ENCODE measurements at places on chromosomes 6 and 20. TPM values are rescaled to one million over a fixed set of nuclear protein-coding genes. Genes with fewer than 3 reads are reported as not detected.

DNA sequence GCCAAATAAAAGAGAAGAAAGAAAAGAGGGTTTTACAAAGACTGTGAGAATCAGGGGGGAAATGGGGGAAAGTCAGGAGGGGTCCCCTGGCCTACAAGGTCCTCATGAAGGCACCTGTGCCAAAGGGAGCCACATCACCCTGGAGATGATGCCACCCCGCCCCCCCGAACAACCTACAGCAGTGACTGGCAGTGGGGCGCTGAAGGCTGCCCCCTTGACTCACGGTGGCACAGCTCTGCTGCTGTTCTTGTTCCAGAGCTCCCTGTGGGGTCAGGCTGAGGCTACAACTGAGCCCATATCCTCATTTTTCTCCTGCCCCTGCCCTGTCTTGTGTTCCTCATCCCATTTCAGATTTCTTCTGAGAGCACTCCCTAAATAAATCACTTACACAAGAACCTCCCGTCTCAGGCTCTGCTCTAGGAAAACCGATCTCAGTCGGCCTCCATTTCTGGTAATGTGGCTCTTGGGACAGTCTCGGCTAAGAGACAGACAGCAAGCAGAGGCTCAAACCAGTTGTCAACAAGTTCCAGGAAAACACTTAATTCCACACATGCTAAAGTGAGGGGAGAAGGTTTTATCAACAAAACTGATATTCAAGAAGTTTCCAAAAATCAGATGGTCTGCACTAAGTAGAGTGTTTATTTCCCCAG is 105.7 kb downstream of the SNAP25 start:
- no peak overlapping the region for H3K4me3 ChIP-seq
- no peaks in the 10 kb centered on the region for H3K27me3 ChIP-seq
- DNase-seq, result no peak
- no peaks in the 10 kb centered on the region for H3K36me3 ChIP-seq
- H3K4me1 ChIP-seq, result no peaks in the 10 kb centered on the region

The RAB44 gene
- total RNA-seq, result 0.03 TPM

DNA sequence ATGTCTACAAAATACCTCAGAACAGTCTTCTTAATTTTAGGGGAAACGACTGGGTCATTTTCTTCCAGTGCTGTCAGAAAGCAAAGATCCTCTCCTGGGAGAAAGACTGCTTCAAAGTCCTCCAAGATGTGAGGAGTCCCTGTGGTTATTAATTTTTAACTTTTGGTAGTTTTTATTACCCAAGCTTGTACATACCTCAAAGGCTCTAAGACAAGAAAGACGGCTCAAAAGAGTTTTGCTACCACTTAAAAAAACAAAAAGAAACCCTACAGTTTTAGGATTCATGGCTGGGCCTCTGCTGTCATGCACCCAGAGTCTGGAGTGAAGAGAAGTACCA is 56.1 kb upstream of the APCDD1L start:
- H3K4me3 ChIP-seq, result no peak overlapping the region
- no peaks in the 10 kb centered on the region for H3K27me3 ChIP-seq
- DNase-seq, result no peak
- H3K36me3 ChIP-seq, result no peaks in the 10 kb centered on the region
- H3K27ac ChIP-seq, result no peak overlapping the region
- no peaks in the 10 kb centered on the region for H3K4me1 ChIP-seq

The GPR63 gene
- total RNA-seq, result 18.2 TPM

- no peak for DNase-seq
- H3K27ac ChIP-seq, result no peak overlapping the region
- no peaks in the 10 kb centered on the region for H3K36me3 ChIP-seq
- H3K4me1 ChIP-seq, result no peaks in the 10 kb centered on the region
Observed at GRCh38 chr6:89961481-89961880, 67.2 kb downstream of the GJA10 start.

The PHACTR3 gene
- total RNA-seq, result 0.22 TPM

The RNF39 gene
- not detected for total RNA-seq

The MAS1L gene
- total RNA-seq, result not detected

GRCh38 chr6:119661628-119662027 is 312.1 kb upstream of the MAN1A1 start:
- no peak overlapping the region for H3K27ac ChIP-seq
- DNase-seq, result no peak
- no peaks in the 10 kb centered on the region for H3K36me3 ChIP-seq
- H3K27me3 ChIP-seq, result no peaks in the 10 kb centered on the region

The UBR2 gene
- total RNA-seq, result 24.4 TPM

DNA sequence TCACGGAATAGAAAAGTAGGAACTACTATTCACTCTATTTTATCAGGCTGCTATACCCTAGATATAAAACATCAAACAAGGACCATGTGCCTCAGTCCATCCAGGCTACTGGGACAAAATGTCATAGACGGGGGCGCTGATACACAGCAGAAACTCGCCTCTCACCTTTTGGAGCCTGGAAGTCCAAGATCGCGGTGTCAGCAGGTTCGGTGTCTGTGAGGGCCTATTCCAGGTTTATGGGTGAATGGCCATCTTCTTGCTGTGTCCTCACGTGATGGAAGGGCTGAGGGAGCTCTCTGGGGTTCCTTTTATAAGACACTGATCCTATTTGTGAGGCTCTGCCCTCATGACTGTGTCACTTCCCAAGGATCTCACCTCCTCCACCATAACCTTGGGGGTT is 89.5 kb downstream of the DLL1 start:
- no peaks in the 10 kb centered on the region for H3K36me3 ChIP-seq
- no peak for DNase-seq

DNA sequence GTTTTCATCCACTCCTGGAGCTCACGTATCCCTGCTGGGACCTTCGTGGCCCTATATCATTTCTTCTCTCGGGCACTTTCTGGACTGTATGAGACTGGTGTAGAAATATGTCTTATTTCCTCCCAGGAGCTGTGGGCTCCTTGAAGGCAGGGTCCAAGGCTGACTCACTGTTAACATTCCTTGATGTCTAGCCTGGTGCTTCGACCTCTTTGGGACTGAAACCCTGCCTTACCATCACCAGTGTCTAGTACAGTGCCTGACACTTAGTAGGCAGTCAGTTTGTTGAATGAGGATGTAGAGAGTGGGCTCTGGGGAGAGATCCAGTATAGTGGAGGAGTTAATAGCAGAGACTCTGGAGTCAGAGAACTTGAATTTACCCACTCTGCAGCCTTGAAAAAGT is 23.6 kb downstream of the POFUT1 start:
- no peak for DNase-seq
- H3K27me3 ChIP-seq, result no peaks in the 10 kb centered on the region
- H3K4me1 ChIP-seq, result no peaks in the 10 kb centered on the region

DNA sequence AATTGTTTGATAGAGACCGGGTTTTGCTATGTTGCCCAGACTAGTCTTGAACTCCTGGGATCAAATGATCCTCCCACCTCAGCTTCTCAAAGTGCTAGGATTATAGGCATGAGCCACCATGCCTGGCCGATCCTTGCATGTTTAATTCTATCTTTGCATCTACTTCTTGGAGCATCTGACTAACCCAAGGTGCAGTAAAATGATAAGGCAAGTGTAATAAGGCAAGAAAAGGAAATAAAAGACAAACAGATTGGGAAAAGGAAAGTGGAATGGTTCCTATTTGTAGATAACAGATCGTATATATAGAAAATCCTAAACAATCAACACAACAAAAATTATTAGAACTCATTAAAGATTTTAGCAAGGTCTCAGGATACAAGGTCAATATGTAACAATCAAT is 36.8 kb upstream of the SNX9 start:
- no peaks in the 10 kb centered on the region for H3K27me3 ChIP-seq
- DNase-seq, result no peak
- no peak overlapping the region for H3K27ac ChIP-seq
- H3K4me3 ChIP-seq, result no peak overlapping the region

- H3K4me1 ChIP-seq, result no peaks in the 10 kb centered on the region
- H3K27me3 ChIP-seq, result no peaks in the 10 kb centered on the region
- no peak overlapping the region for H3K27ac ChIP-seq
- H3K4me3 ChIP-seq, result no peak overlapping the region
- H3K36me3 ChIP-seq, result no peaks in the 10 kb centered on the region
Observed at GRCh38 chr6:36691612-36692011, 6.0 kb upstream of the RAB44 start.

The PRR18 gene
- total RNA-seq, result 0.13 TPM

DNA sequence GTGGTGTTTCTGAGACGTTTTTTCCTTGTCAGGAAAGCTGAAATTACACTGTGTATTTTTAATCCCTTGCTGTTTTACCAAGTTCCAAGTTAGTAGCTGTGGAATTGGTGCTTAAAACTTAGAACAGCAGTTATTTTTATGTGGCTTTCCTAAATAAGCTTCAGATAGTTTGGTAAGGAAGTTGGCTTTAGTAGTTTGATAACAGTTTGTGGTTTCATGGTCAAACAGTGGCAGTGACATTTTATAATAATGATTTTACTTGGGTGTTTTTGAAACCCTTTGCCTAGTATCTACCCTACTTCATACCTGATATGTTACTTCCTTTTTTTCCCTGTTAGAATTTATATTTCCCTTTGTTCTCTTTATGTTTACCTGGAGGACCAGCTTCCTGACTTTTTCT is 164.9 kb downstream of the JARID2 start:
- no peaks in the 10 kb centered on the region for H3K36me3 ChIP-seq
- no peak for DNase-seq
- H3K4me1 ChIP-seq, result peaks cover 57% of the 10 kb centered on the region
- no peak overlapping the region for H3K4me3 ChIP-seq

GRCh38 chr6:63897459-63897858 is 261.9 kb downstream of the PHF3 start:
- H3K27me3 ChIP-seq, result no peaks in the 10 kb centered on the region
- no peaks in the 10 kb centered on the region for H3K4me1 ChIP-seq
- no peak for DNase-seq
- no peak overlapping the region for H3K4me3 ChIP-seq
- H3K27ac ChIP-seq, result no peak overlapping the region

GRCh38 chr6:78701407-78701806 is 165.9 kb upstream of the IRAK1BP1 start:
- H3K27ac ChIP-seq, result no peak overlapping the region
- no peaks in the 10 kb centered on the region for H3K36me3 ChIP-seq

DNA sequence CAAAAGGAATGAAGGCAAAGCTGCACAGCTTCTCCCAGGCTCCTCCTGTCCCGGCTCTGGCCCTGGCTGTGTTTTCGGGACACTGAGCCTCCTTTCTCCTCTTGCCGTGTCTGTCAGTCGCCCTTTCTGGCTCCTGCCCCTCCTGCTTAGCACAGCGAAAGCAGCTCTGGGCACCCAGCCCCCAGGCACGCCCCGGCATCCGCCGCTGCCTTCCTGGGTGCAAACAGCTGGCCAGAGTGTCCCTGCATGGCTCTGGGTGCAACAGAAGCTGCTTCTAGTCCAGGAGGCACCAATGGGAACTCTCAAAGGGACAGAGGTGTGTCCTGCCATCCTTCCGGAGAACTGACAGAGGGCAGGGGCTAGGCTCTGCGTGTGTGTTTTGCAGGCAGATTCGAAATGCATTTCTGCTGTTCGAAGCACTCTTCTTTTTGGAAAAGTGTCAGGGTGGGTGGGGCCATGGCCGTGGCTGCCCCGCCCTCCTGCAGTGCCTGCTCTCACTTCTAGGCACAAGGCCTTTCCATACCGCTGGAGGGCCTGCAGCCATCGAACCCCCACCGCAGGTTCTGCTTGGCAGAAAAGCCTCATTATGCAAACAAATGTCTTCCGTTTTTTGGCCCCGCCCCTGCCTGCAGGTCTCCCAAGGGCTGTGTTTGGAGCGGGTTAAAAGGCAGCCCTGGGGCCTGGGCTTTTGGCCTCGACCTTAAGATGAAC is 15.5 kb downstream of the COL9A3 start:
- peaks cover 27% of the 10 kb centered on the region for H3K4me1 ChIP-seq
- no peak overlapping the region for H3K27ac ChIP-seq
- no peak overlapping the region for H3K4me3 ChIP-seq
- H3K27me3 ChIP-seq, result no peaks in the 10 kb centered on the region

The MEI4 gene
- 1.0 TPM for total RNA-seq

- peak; percentile 88 for DNase-seq
- H3K4me3 ChIP-seq, result no peak overlapping the region
- H3K4me1 ChIP-seq, result peaks cover 11% of the 10 kb centered on the region
- no peaks in the 10 kb centered on the region for H3K27me3 ChIP-seq
- no peaks in the 10 kb centered on the region for H3K36me3 ChIP-seq
Observed at GRCh38 chr6:112337209-112337638, 9.9 kb upstream of the RFPL4B start.

- H3K36me3 ChIP-seq, result no peaks in the 10 kb centered on the region
- no peak overlapping the region for H3K27ac ChIP-seq
- no peak overlapping the region for H3K4me3 ChIP-seq
- peaks cover 51% of the 10 kb centered on the region for H3K4me1 ChIP-seq
- DNase-seq, result no peak
Observed at GRCh38 chr6:3523271-3523670, 66.4 kb upstream of the SLC22A23 start.

GRCh38 chr20:21704408-21705385 is 767 bp upstream of the PAX1 start:
- no peak overlapping the region for H3K4me3 ChIP-seq
- H3K36me3 ChIP-seq, result no peaks in the 10 kb centered on the region
- H3K27ac ChIP-seq, result no peak overlapping the region
- peaks cover 100% of the 10 kb centered on the region for H3K27me3 ChIP-seq
- H3K4me1 ChIP-seq, result peaks cover 8% of the 10 kb centered on the region
- DNase-seq, result peak; percentile 35

- H3K4me1 ChIP-seq, result peaks cover 27% of the 10 kb centered on the region
- DNase-seq, result no peak
- no peak overlapping the region for H3K27ac ChIP-seq
Observed at GRCh38 chr20:1896484-1897258, 1.5 kb downstream of the SIRPA start.

DNA sequence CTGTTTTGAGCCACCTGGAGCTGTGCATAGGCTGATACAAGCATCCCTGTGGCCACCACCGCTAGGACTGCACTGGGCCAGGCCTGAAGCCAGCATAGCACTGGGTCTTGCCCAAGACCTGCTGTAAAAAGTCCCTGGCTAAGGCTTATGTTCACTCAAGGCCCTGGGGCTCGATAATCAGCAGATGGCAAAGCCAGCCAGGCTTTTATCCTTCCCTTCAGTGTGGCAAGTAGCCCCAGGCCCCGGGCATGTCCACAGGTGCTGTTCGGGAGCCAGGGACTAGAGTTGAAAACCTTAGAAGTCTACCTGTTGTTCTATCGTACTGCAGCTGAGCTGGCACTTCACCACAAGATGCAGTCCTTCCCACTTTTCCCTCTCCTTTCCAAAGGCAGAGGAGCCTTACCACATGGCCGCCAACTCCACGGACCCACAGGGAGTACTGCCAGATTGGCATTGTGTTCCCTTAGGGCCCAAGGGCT is 226.4 kb upstream of the ZNF217 start:
- no peaks in the 10 kb centered on the region for H3K27me3 ChIP-seq
- H3K4me3 ChIP-seq, result no peak overlapping the region
- DNase-seq, result no peak
